ENCODE measurements at places on chromosomes 1 and 21. TPM values are rescaled to one million over a fixed set of nuclear protein-coding genes. Genes with fewer than 3 reads are reported as not detected.

Gene HES4
- 0.36 TPM for total RNA-seq

Gene FCRL5
- total RNA-seq = not detected

Gene BATF3
- not detected for total RNA-seq

Gene ABCA4
- 0.09 TPM for total RNA-seq

Gene RGS16
- 2.3 TPM for total RNA-seq

Gene PRMT6
- total RNA-seq = 18.3 TPM

Gene VANGL2
- not detected for total RNA-seq

Gene AKR7A2
- 68.4 TPM for total RNA-seq

Gene CD34
- 0.27 TPM for total RNA-seq

Gene CLEC20A
- total RNA-seq = not detected

Gene TCP10L
- 0.45 TPM for total RNA-seq

Gene IL19
- total RNA-seq = not detected

Gene SPRR3
- total RNA-seq = not detected

Gene NUP210L
- 0.09 TPM for total RNA-seq

Gene OR2T33
- total RNA-seq = not detected

Gene AMY2B
- 17.1 TPM for total RNA-seq

All from fibroblast of the aortic adventitia (primary cell).